Purkinje cell (primary cell): ENCODE measurements at places on chromosomes 1 and 21. TPM values are rescaled to one million over a fixed set of nuclear protein-coding genes. Genes with fewer than 3 reads are reported as not detected.

The DCST1 gene
- polyA plus RNA-seq = not detected in 2 replicates

The MARCKSL1 gene
- 74.5 and 124 TPM in 2 replicates for polyA plus RNA-seq

The BACE2 gene
- polyA plus RNA-seq = 0.78 and 1.7 TPM in 2 replicates

The C1orf87 gene
- polyA plus RNA-seq = not detected in 2 replicates

The KCNJ15 gene
- polyA plus RNA-seq = not detected in 2 replicates

The CACNA1S gene
- polyA plus RNA-seq = not detected in 2 replicates

The PGBD5 gene
- 8.1 TPM in 2 replicates for polyA plus RNA-seq

The ATAD3C gene
- polyA plus RNA-seq = 3.1 and 14.2 TPM in 2 replicates
